Activated CD4-positive, alpha-beta T cell treated with anti-CD3 and anti-CD28 coated beads, Interleukin-2, amount 10 ng/mL, durations not matched to agents 24 days and 14 days (primary cell): ENCODE measurements at places on chromosomes 11 and 22. TPM values are rescaled to one million over a fixed set of nuclear protein-coding genes. Genes with fewer than 3 reads are reported as not detected.
A peak's percentile ranks its signal among the peaks of the same experiment; 100 is the strongest.

- no peak overlapping the region for H3K4me3 ChIP-seq
- peaks cover 2% of the 10 kb centered on the region for H3K4me1 ChIP-seq
- no peak for DNase-seq
- no peak overlapping the region for H3K27ac ChIP-seq
- no peaks in the 10 kb centered on the region for H3K36me3 ChIP-seq
Observed at GRCh38 chr11:120842195-120842594, 181.7 kb upstream of the TBCEL start.

DNA sequence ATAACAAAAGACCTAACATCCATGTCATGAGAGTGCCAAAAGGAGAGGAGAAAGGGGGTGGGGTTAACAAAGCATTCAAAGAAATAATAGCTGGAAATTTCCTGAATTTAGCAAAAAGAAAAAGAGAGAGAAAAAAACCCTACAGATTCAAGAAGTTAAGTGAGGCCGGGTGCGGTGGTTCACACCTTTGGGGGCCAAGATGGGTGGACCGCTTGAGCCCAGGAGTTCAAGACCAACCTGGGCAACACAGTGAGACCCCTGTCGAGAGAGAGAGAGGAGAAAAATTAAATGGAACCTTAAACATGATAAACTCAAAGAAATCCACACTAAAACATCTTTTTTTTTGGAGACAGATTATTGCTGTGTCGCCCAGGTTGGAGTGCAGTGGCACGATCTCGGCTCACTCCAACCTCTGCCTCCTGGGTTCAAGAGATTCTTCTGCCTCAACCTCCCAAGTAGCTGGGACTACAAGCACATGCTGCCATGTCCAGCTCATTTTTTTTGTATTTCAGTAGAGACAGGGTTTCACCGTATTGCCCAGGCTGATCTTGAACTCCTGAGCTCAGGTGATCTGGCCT lies 8.9 kb upstream of the CLDN5 start:
- peaks cover 15% of the 10 kb centered on the region for H3K27me3 ChIP-seq
- no peaks in the 10 kb centered on the region for H3K4me1 ChIP-seq
- H3K27ac ChIP-seq, result no peak overlapping the region
- DNase-seq, result no peak
- no peaks in the 10 kb centered on the region for H3K36me3 ChIP-seq

GRCh38 chr11:130043575-130043974 lies 26.1 kb upstream of the APLP2 start:
- no peak overlapping the region for H3K27ac ChIP-seq
- no peaks in the 10 kb centered on the region for H3K27me3 ChIP-seq
- DNase-seq, result no peak
- H3K4me1 ChIP-seq, result no peaks in the 10 kb centered on the region

DNA sequence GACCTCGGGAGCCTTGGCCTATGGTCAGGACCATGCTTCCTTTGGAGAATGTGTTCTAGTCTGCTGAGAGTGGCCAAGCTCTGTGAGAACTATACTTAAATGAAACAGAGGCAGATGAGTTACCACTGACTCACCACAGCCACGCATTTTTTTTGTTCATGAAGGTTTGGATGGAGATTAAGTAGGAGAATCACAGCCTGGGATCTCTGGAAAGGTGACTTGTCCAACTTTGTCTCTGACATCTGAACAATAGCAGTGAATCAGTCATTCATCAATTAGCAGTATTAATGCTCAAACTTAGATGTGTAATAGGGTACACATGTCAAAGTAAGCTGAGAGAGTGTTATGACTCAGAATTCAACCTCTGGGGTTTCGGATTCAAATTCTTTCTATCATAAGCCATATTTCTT lies 100.7 kb upstream of the ANO3 start:
- no peaks in the 10 kb centered on the region for H3K27me3 ChIP-seq
- H3K27ac ChIP-seq, result no peak overlapping the region
- no peak for DNase-seq
- no peak overlapping the region for H3K4me3 ChIP-seq
- no peaks in the 10 kb centered on the region for H3K4me1 ChIP-seq

- no peak for DNase-seq
- no peak within 1 kb of the TSS for H3K27ac ChIP-seq
- H3K4me3 ChIP-seq, result no peak within 1 kb of the TSS
- H3K4me1 ChIP-seq, result no peaks in the 10 kb centered on the region
Observed at GRCh38 chr11:4919250-4919649, at the start of gene OR51G2. OR51G2 (minus strand) TSS chr11:4919350; CDS start chr11:4915663, 3,687 bp downstream.

DNA sequence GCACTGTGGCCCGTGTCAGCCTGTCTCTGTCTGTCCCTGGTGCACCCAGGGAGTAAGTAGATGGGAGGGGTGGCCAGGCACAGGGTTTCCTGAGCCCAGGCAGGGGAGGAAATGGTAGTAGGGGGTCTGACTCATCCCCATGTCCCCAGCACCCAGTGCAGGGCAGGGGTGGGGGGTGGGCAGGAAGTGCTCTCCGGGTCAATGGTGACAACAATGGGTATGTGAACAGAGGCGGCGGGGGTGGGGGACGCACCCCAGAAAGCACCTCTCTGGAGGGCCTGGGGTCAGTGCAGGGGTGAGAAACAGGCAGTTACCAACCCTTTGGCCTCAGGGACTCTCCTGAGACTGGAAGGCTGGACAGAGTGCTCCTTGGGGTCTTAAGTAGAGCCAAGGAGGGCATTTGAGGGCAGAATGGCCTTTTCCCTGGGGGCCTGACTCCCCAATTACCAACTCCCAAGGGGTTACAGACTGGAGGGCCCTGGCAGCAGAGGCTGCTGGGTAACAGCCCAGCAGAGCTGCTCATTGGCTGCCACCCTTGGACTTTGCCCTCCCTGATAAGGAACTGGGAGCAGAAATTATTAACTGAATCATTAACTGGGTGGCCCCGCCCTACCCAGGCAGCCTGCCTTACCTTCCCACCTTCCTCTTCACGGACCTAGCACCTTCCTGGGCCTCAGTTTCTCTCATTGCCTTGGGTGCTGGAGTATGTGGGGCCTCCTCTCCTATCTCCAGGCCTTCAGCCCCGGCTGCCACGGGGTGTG lies 4.2 kb downstream of the MYRF start:
- peaks cover 14% of the 10 kb centered on the region for H3K27me3 ChIP-seq
- no peak overlapping the region for H3K4me3 ChIP-seq
- DNase-seq, result no peak
- H3K27ac ChIP-seq, result peak overlapping the region; percentile 60
- H3K4me1 ChIP-seq, result peaks cover 8% of the 10 kb centered on the region

DNA sequence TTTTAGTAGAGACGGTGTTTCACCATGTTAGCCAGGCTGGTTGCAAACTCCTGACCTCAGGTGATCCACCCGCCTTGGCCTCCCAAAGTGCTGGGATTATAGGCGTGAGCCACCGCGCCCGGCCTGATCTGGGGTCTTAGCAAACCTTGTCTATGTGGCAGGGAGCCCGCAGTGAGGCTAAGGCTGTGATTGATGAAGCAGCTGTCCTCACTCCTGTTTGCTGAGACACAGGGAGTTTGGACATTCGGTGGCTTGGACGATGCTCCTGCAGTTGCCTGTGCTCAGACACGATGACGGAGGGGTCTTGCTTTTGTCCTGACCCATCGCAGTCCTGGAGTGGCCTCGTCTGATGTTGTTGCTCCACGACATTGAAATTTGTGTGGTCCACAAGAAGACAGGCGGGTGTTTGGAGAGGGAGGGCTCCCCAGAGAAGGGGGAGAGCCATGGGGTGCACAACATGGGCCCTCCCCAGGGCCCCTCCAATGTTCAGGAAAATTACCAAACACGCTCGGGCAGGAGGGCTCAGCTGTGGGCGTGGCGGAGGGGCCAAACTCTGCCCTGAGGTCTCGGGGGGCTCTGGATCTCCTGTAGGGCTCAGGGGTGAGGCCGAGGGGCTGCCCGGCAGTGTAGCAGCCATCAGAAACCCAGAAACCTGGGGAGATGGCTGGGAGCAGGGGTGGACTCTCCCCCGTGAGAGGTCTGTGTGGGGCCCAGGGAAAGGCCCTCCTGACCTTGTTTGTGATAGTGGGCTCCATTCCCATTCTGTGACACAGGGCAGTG lies 41.8 kb upstream of the PRR5 start:
- H3K36me3 ChIP-seq, result no peaks in the 10 kb centered on the region
- H3K4me1 ChIP-seq, result peaks cover 20% of the 10 kb centered on the region
- H3K27ac ChIP-seq, result no peak overlapping the region

DNA sequence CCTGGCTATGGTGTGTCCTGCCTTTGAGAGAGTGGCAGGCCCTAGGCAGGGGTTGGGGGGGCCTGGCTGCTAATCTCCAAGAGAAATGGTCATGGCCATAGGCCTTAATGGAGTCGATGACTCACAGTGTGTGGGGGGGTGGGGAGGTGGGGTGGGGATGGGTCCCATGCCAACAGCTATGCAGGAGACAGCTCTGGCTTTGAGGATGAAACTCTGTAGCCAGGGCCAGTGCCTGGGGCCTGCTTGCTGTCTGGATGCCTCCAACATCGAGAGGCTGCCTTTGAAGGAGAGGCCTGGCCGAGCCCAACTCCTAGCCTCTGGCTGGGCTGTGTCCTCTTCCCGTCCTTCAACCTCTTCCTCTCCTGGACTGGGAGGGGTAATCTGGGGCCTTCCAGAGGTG lies 23.9 kb upstream of the TSPAN18 start:
- H3K4me1 ChIP-seq, result no peaks in the 10 kb centered on the region
- H3K27ac ChIP-seq, result no peak overlapping the region
- no peak overlapping the region for H3K4me3 ChIP-seq
- DNase-seq, result no peak

LRRC32 gene
- total RNA-seq, result 6.6 and 8.6 TPM in 2 replicates

PRG3 gene
- total RNA-seq, result not detected in 2 replicates

FGF19 gene
- total RNA-seq, result not detected in 2 replicates

TMPRSS5 gene
- 1.2 and 2.6 TPM in 2 replicates for total RNA-seq

PACSIN2 gene
- 32.5 and 33.0 TPM in 2 replicates for total RNA-seq

SLC43A3 gene
- total RNA-seq, result 255 and 261 TPM in 2 replicates

MOGAT2 gene
- total RNA-seq, result not detected in 2 replicates
